ENCODE measurements at places on chromosomes 3 and 15.

GRCh38 chr15:39497016-39497758 is 83.7 kb upstream of the THBS1 start:
- no peak for DNase-seq

DNA sequence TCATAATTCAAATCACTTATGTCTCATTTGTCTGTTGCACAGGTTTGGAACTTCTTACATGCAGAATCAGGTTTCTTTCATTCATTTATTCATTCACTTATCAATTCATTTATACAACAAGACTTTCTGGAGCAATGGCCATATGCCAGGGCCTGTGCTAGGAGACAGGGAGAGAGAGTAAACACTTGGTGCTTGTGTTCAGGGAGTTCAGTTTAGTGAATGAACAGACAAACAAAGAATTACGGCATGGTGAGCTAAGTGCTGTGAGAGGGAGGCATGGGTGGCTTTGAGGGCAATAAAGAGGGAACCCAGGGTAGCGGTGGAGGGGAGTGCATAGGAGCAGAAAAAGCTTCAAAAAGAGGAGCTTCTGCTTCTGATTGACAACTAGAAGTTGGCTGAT is 8.5 kb upstream of the IREB2 start:
- no peak for DNase-seq

GRCh38 chr3:142656575-142656974 is 60.4 kb downstream of the PLS1 start:
- no peak for DNase-seq

DNA sequence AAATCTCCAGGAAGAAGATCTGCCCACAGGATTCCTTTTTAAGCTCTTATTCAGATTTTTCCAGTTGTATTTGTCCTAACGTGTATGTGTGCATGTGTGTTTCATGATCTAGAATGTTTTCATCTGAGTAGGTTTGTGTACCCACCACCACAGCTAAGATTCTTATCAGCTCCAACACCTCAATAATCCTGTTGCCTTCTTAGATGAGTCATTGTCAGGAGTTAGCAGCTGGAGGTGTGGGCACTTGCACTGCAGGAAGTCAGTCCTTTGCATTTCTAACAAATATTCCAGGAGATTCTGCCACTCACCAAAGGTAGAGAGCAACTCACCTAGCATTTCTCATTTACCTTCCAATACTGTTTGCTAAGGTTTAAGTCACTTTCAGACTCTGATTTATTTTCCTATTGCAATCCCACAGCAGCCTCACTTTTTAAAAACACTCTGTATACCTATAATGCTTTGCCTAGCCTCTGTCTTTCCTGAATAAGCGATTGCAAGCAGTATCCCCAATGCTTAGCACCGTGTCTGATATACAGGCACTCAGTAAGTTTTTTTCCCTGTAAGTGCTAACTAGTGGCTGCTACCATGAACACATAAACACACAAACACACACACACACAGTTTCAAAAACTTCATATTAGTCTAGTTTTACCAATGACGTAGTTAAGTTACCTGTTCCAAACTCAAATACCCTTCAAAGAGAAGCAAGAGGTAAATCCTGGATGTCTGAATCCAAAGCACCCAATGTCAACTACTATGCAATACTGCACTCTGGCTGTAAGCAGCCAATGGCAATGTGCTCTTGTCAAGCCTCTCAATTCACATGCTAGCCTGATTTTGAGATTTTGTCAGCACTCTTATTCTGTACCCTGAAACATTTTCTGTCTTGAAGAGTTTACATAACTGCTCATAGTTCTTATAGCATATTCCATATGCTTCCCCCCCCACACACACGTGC is 713.5 kb upstream of the LMCD1 start:
- DNase-seq = no peak

DNA sequence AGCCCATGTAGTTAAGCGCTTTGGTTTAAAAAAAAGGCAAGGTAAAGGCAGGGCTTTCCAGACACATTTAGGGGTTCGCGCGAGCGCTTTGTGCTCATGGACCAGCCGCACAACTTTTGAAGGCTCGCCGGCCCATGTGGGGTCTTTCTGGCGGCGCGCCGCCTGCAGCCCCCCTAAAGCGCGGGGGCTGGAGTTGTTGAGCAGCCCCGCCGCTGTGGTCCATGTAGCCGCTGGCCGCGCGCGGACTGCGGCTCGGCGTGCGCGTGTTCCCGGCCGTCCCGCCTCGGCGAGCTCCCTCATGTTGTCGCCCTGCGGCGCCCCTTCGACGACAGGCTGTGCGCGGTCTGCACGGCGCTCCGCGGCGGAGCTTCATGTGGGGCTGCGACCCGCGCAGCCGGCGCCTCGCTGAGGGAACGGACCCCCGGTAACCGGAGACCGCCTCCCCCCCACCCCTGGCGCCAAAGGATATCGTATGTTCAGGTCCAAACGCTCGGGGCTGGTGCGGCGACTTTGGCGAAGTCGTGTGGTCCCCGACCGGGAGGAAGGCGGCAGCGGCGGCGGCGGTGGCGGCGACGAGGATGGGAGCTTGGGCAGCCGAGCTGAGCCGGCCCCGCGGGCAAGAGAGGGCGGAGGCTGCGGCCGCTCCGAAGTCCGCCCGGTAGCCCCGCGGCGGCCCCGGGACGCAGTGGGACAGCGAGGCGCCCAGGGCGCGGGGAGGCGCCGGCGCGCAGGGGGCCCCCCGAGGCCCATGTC is 927 bp downstream of the SMAD6 start:
- DNase-seq = no peak

Measured in iPS DF 6.9 (cell line).